ENCODE measurements at places on chromosomes 2 and 18.
A peak's percentile ranks its signal among the peaks of the same experiment; 100 is the strongest.

DNA sequence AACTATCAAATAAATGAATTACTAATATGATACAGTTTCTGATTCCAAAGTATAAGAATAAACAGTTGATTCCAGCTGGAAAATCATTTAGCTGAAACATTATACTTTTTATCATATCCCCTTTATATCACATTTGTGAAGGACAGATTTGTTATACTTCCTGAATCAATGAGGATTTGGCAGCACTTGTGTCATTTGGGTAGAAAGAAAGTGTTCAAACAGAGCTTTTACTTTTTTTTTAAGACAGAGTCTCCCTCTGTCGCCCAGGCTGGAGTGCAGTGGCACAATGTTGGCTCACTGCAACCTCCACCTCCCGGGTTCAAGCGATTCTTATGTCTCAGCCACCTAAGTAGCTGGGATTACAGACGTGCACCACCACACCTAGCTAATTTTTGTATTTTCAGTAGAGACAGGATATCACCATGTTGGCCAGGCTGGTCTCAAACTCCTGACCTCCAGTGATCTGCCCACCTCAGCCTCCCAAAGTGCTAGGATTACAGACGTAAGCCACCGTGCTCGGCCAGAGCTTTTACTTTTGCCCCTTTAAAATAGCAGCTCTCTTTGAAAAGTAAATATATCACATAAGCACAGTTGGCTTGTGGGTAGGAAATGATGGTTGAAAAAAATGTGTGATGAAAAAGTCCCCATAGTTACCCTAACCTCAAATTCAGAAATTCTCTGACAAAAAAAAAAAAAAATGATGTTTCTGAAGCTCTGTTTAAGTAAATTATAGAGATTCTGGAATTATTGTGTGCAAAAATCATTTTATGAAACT lies 95.2 kb downstream of the DTNA start:
- DNase-seq, result no peak

- no peak for DNase-seq
These were observed 13.4 kb upstream of the WIPF1 start for GRCh38 chr2:174611006-174611405.

- DNase-seq, result no peak
These were observed 8.1 kb upstream of the IL36A start for GRCh38 chr2:112997151-112997550.

DNA sequence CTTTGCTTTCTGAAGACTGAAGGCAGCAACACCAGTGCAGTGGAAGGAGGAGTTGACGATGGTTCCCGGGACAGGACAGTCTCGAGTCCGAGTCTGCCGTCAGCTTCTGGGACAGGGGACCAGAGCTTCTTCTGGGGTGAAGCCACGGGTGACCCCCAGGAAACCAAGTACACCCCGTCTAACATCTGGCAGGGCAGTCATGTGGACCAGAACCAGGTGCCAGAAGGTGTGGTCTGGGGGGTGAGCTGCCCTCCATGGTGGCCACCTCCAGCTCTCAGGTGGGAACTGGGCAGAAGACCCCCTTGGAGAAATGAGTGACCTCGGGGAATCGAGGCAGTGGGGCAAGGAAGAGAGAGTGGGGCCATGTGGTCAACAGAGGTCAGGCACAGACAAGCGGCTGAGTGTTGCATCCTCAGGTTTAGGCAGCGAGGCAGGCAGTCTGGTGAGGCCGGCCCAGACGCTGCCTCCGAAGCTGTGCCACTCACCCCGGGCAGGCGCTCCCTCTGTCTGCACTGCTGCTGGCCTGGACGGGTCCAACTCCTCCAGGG lies 204.3 kb downstream of the HDAC4 start:
- DNase-seq, result peak; percentile 20

DNA sequence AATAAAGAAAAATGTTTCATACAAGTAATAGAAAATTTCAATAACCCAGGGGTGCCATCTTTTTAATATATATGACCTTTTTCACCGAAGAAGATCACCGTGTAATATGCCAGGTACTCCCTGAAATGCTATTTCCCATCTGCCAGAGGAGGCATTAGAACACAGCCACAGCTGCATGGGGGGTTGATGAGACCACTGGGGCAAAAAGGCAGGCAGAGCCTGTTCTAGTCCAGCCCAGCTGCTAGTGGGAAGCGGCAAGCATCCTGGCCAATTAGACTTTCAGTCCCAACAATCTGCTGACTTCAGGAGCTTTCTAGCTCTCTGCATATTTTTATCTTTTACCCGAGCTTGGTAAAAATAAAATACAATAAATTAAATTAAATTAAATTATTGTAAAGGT lies 362.6 kb downstream of the RIT2 start:
- no peak for DNase-seq

DNA sequence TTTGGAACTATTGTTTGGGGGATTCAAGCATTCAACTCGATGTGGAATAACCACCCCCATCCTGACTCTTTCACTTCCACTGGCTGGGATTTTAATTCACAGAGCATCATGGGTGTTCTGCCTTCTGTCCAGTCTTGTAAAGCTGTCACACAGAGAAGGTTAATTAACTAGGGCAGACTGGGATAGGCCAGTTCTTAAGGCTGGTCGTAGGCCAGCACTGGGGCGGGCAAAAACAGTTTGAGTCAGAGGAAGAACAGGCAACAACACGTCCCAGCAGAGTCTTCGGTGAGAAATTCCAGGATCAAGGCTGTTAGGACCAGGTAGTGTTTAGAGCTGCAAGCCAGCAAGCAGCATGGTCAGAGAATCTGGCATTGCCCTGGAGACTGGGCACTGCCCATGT lies 4.0 kb upstream of the RNF152 start:
- peak; percentile 75 for DNase-seq

- no peak for DNase-seq
These were observed 28.8 kb upstream of the TBC1D8 start for GRCh38 chr2:101179982-101180381.

DNA sequence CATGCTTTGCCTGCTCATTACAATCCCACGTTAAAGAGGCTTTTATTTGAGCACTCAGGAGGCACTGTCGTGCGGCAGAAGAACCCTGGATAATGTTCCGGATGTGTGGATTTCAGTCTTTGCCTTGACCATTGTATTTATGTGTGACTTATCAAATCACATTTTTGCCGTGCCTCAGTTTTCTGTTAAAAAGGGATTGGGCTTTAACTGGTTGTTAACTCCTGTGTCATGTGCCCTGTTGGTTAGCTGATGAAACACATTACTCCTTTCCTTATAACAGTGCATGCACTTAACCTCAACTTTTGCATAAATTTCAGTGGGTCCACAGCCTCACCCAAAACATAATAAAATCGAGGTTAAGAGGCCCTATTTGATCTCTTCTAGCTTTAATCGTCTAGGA lies 52.7 kb downstream of the NAB1 start:
- DNase-seq, result no peak

DNA sequence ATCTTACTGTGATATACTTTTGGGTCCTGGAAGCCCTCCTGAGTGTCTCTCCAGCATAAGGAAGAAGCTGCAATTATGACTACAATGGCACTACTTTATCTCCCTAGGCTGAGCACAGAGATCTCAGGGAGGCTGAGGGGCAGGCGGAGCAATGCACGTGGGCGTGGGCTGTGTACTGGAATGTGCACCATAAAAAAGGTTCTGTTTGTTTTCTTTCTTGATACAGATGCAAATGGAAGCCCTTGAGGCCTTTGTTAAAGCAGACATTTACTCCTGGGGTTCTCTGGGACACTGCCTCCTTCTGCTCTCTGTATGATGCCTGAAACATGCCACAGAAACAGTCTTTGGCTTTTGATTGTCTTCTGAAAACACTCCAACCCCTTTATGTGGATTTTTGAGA lies 79.1 kb upstream of the DLX2 start:
- no peak for DNase-seq

- peak; percentile 75 for DNase-seq
These were observed 30.4 kb upstream of the FN1 start for GRCh38 chr2:215466097-215466909.

DNA sequence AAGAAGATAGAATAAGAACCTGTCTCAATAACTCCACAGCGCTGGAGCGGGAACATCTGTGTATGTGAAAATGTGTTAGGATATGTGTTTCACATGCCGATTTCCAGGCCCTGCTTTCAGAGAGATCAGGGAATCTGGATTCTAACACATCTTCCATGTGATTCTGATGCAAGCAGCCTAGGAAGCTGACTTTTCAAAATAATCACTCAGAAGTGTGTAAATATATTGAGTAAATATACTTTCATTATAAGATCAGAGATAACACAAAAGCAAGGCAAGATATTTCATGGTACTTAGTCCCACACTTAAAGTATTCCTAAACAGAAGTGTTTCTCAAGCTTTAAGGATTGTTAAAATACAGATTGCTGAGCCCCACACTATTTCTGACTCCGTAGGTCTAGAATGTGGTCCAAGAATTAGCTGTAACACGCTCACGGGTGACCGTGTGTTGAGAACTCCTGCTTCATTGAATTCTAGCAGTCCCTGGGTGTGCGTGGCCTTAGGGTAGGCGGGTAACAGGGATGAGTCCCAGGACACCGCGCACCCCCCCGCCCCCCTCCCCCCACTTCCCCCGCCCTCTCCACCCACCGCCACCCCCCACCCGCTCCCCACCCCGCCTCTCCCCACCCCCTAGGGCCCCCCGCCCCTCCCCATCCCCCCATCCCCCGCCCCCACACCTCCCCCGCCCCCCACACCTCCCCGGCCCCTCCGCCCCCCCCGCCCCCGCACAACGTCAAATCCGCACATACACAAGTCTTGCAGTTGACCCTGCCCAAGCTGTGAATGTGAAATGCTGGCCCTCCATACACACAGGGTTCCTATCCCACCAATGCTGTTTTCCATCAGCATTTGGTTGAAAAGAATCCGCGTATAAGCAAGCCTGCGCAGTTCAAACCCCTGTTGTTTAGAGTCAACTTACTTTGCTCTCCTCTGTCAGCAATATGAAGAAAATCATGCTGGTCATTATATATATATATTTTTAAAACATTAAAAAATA lies 94.2 kb upstream of the SLC39A10 start:
- peak; percentile 25 for DNase-seq

GRCh38 chr2:85253890-85254289 lies 73.9 kb downstream of the TGOLN2 start:
- DNase-seq, result no peak

DNA sequence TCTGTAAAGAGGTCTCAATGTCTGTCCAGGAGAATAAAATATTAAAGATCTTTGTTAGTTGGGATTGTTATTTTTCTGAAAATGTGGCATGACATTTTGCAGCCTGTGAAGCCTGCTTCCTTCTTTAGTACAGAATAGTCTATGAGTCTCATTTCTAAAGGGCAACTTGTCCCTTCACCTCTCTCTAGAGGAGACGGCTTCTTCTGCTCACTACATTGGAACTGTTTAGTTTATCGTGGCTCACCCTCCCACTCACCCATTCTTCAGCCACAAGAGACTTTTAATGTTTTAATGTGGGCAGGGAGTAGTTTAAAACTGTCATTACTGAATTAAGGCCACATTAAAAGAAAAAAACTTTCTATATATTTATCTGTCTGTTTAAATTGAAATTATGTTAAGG lies 161.0 kb downstream of the BARD1 start:
- no peak for DNase-seq

DNA sequence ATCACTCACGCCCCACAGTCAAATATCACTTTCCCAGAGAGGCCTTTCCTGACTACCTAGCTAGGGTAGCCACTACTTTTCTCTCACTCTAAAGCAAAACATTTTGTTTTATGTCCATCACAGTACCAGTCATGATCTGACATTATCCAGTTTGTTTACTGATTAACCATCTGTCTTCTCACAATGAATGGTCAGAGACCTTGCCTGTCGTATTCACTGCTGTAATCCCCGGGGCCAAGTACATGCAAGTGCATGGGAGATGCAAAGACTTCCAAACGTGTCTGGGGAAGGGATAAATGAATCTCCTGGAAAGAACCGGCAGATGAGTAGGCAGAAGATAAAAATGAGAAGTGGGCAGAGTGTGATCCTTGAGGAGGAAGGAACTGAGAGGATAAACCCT lies 39.7 kb downstream of the THUMPD2 start:
- DNase-seq, result no peak

- DNase-seq, result no peak
These were observed 1064.1 kb upstream of the CNTNAP5 start for GRCh38 chr2:122960759-122961641.

GRCh38 chr18:6796511-6796910 lies 67.0 kb downstream of the ARHGAP28 start:
- DNase-seq, result no peak
